ENCODE measurements at places on chromosomes 3 and 15.

DNA sequence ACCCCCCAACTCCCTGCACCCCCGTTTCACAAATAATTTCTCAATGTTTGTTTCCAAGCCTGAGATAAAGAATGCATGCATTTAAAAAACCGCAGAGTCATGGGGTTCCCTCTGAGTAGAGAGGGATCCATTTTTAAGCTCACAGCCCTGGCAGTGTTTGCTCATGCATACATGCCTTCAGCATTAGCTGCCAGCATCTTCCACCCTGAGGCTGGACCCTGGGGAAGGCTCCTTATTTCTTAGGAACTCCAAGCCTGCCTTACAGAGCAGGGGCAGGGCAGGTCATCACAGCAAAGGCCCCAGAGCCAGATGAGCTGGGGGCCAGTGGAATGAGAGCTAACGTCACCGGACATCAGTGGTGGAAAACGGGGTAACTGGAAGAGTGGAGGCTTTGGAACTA, 31.3 kb downstream of the TLE3 start:
- DNase-seq, result no peak

GRCh38 chr15:90889736-90890456, 5.6 kb downstream of the FES start:
- no peak for DNase-seq

- DNase-seq, result no peak
Measured at GRCh38 chr3:140770977-140771667, 93.3 kb downstream of the TRIM42 start.

DNA sequence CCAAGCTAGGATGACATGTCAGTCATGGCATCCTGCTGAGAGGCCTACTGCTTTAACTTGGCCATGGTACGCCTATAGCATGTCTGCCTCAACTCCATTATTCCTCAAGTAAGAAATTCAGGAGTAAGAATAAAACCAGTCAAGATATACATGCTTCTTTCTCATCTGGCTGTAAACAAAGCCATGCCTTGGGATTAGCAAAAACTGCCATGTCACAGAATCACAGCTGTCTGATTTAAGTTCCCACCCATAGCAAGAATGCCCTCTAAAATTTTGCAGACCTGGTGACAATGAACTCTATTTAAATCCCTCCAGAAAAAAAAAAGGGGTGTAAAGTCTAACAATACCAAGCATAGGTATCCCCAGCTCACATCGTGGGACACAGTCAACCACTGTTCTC, 55.6 kb upstream of the ACAN start:
- DNase-seq, result no peak

GRCh38 chr3:43996379-43997301, 245.0 kb upstream of the TOPAZ1 start:
- no peak for DNase-seq

All from stimulated activated CD8-positive, alpha-beta memory T cell treated with anti-CD3 and anti-CD28 coated beads, Interleukin-4, amount 100 ng/mL, for 24 hours (primary cell).